ENCODE measurements at places on chromosomes 7 and 10.
A peak's percentile ranks its signal among the peaks of the same experiment; 100 is the strongest.

GRCh38 chr10:49297818-49298670 is 926 bp upstream of the C10orf71 start:
- DNase-seq: no peak

GRCh38 chr10:70461397-70462348 is 16.9 kb upstream of the PALD1 start:
- DNase-seq: peak; percentile 61

GRCh38 chr10:31087851-31088250 is 56.2 kb upstream of the ZNF438 start:
- no peak for DNase-seq

DNA sequence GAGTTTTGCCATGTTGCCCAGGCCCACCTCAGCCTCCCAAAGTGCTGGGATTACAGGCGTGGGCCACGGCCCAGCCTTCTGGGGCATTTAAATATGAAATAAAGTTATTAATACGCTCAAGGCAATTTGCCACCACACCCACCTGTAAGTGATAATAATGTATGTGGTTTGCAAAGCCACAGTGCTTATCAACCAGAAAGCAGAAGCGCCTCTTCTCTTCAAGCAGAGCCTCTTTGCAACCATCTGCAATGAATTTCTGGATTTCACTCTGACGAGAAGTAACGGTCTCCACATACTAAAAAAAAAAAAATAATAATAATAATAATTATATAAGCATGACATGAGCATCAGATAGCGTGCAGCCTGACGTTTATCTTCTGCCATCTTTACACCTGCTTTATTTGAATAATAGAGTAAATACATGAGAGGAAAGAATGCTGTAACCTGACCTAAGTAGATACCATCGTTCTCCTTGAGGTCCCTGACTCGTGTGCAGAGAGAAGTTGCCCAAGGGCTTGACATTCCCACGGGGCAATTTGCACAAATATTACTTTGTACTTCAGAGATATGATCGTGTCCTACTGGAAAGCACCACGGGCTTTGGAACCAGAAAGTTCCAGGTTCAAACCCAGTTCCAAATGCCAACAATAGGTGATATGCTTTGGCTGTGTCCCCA is 34.0 kb downstream of the BRI3 start:
- no peak for DNase-seq

DNA sequence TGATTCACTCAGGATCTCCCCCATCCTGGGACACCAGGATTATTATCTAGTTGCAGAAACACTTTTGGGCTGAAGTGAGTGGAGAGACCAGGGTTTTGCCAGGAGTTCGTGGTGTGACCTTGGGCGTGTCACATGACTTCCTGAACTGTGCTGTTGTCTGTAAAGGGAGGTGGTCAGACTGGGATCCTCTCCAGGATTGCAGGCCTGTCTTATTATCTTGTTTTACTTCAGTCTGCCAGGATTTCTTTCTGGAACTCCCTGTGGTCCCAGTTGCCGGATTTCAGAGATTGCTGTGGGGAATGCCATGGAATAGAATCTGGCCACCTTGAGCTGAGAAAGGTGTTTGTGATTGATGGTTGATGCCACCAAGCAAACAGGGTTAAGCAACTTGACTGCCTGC is 35.8 kb downstream of the CRCP start:
- no peak for DNase-seq

GRCh38 chr10:101215397-101216206 is 13.7 kb downstream of the LBX1 start:
- DNase-seq: no peak

Measured in activated CD4-positive, alpha-beta T cell treated with anti-CD3 and anti-CD28 coated beads for 48 hours (primary cell).